ENCODE measurements at places on chromosomes 6 and 20.

- DNase-seq = no peak
Observed at GRCh38 chr6:25713824-25714223, 40.7 kb upstream of the SLC17A4 start.

DNA sequence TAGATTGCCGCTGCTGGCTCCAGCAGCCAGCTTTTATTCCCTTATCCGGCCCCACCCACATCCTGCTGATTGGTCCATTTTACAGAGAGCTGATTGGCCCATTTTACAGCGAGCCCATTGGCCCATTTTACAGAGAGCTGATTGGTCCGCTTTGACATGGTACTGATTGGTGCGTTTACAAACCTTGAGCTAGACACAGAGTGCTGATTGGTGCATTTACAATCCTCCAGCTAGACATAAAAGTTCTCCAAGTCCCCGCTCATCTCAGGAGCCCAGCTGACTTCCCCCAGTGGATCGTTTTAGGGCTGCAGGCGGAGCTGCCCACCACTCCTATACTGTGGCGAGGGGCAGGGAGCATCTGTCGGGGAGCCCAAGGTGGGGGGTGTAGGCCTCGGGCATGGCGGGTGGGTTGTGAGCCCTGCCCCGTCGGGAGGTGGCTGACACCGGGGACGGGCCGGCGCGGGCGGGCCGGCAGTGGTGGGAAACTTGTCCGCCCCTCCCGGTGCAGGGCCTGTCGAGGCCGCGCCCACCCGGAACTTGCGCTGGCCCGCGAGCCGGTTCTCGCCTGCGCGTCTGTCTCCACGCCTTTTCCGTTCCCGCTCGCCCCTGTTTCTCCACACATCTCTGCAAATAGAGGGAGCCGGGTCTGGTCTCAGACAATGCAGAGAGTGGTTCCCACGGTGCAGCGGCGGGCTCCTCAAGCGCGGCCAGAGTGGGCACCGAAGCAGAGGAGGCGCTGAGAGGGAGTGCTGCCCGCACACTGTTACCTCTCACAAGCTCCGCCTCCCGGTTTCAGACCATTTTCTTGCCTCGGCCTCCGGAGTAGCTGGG, 86.1 kb upstream of the STMND1 start:
- peak; percentile 26 for DNase-seq

DNA sequence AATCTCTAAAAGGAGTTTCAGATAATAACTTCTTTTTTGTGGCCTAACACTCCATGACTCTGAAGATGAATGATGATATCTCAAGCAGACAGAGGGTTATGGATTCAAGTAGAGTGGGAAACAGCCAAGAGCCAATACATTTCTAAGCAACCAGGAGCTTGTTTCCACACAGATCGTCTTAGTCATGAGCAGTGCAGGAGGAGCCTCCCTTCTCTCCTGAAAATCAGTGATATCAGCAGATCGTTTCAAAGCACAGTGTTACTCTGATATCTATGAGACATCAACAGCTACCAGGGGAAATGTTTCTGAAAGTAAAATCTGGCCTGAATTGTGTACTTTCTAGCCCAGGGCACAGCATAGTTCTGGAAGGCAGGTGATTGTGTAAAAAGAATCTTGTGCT, 11.5 kb downstream of the ADGRG6 start:
- no peak for DNase-seq

DNA sequence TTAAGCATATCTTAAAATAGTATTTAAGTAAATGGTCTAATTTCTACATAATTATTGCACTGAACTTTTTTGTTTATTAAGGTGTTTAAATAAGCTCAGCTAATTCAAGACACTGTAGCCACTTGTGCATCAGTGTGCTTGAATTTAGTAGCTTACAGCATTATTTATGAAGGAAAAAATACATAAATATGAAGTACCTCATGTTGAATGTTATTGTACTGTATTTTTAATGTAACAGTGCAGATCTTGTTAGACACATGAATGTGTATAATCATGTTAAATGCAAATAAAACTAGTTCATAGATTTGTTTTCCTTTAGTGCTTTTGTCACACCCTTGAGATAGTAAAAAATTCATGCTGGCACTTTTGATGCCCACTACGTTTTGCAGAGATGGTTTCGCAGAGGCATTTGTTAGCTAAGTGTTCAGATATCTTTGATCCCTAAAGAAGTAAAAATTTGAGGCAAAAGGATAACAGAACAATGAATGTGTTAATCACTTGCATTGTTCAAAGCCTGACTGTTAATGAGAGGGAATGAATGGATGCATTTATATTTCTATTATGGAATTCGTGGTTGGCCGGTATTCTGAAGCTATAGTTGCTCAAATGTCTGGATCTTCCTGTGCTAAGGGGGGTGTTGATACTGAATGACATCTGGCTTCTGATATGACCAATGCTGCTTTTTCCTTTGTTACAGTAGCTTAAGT, 8.8 kb downstream of the BTBD3 start:
- DNase-seq = no peak

DNA sequence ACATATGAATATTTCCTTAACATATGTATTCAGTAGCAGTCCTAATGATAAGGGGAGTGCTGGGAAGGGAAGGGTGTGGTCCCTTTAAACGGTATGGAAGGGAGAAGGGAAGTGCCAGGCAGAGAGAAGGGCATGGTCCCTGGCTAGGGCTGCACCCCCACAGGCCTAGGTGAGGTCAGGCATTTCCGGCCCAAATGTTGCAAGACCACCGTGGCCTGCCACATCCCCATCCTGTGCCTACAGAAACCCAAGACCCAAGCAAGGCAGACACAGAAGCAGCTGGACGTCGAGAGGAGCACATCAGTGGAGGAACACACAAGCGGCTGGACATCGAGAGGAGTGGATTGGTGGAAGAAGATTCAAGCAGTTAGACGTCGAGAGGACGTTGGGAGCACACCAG, 5.9 kb downstream of the RRAGD start:
- no peak for DNase-seq

DNA sequence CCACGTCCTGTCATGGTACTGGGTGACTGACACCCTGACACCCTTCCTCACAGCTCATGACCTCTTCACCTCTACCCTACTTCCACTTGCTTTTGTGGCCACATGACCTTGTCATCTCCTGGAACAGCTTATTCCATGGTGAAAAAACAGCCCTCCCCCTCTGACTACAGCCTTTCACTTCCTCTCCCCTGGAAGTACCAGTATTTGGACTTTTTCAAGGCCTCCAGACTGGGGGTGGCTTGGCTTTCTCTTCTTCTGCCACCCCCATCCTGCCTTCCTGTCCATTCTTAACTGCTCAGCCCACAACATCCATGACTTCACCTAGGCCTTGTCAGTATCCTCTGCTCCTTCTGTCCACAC, 168.4 kb downstream of the CARMIL1 start:
- no peak for DNase-seq

GRCh38 chr6:146211646-146212045, 182.8 kb downstream of the GRM1 start:
- no peak for DNase-seq

GRCh38 chr6:156175971-156176421, 601.2 kb upstream of the ARID1B start:
- no peak for DNase-seq

DNA sequence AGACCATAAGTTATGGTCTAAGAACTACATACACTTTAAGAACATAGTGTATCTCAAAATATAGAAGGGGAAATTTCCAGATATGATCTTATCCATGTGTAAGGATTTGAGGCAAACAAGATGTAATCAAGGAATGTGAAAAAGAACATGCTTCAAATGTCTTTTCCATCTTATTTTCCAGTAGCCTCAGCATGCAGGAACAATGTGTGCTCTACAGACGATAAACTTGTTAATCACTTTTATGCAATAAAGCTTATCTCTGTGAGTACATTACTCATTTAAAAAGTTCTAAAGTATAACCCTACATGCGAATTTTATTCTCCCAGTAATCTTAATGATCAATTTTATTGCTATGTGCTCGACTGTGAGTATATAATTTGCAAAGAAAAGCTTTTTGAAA, 185.2 kb downstream of the ALDH8A1 start:
- no peak for DNase-seq

GRCh38 chr6:125823180-125823579, 32.4 kb downstream of the NCOA7 start:
- no peak for DNase-seq

- no peak for DNase-seq
Observed at GRCh38 chr6:111562246-111562645, 43.4 kb downstream of the TRAF3IP2 start.

GRCh38 chr20:45373353-45374100, 4.6 kb downstream of the TP53TG5 start:
- peak; percentile 84 for DNase-seq

DNA sequence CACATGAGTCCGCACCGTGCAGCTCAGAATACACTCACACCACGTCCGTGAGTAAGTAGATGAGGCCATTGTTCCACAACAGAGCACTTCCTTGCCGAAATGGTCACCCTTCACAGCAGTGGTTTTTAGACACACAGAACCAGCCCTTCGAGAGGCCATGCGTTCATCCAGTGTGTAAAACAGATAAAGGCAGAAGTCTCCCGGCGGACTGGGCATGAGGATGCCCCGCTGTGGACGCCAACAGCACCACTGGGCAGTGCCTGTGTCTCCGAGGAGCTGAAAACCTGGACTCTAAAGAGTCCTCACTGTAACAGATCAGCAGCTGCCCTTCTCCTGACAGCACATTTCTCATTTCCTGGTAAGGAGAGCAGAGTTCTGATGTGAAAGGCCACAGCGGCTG, 75.2 kb downstream of the WDR27 start:
- DNase-seq = no peak

DNA sequence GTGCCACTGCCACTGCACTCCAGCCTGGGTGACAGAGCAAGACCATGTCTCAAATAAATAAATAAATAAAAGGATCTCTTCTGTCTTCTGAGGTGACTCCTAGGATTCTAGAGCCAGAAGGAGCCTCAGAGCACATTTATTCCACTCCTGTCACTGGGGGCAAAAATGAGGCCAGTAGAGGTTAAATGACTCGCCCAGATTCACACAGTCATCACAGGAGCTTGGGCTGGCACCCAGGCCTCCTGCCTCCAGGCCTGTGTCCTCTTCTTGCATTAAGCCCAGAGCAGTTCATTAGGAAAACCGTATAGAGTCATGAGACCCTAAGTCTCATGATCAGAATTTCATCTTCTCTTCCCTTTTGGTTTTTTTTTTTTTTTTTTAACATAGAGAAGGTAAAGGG, 243.3 kb downstream of the NRN1 start:
- DNase-seq = no peak

- peak; percentile 57 for DNase-seq
Observed at GRCh38 chr20:36886859-36887751, 11.2 kb downstream of the TLDC2 start.

DNA sequence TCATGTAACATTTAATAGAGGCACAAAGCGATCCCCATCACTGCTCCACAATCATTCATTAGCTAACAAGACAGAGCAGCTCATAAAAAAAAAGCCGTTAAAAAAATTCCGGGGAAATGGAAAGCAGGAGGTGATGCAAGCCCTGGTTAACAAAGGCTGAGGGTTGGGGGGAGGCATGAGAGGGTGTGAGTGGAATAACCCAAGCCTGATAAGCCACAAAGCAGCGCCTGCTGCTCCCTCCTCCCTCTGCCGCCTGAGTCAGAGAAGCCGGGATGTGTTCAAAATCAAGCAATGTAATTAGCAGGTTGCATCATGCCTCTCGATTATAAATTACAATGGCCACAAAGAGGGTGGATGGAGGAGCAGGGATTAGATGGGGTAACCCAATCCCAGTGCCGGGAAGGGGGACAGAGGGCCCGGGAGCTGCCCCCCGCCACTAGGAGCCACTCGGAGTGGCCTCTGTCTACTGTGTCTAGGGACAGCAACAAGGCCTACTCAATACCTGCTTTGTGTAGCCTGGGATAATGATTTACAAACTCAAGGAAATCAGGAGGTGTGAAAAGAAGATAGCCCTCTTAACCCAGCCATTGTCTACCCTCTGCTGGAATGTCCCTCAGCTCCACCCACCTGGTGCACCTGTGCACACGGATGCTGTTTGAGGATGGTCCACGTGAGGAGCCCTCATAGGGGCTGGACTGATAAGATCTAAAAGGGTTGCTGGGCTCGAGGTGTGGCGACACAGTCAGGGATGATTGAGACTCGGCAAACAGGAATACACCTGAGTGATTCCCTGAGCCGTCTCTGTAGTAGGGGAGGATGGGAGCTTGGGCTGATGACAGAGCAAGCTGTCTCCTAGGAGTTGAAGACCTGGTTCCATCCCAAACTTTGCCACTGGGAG, 156.9 kb downstream of the VEGFA start:
- DNase-seq = no peak

All from activated T-helper 1 cell treated with Interleukin-2 at 50 U/mL for 16 hours (primary cell).